ENCODE measurements at places on chromosomes 2 and 18.

DNA sequence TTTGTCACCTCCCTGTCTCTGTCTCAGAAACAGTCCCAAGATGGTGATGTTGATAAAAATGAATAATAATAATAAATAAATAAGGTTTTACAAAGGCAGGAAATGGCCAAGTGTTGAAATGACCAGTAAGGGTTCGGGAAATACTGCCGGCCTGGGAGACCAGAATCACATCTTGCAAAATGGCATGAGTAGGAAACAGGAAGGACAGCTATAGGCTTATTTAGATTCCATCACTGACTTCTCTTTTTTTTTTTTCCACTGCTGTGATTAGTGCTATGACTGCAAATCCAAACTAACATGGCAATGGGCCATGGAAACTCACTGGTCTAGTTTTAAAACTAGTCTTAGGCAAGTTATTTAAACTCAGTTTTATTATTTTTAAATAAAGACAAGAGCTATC, 60.6 kb downstream of the SCN1A start:
- no peak for DNase-seq

GRCh38 chr2:171432969-171433762, 624 bp downstream of the METTL8 start:
- DNase-seq: peak; percentile 23

- no peak for DNase-seq
Measured at GRCh38 chr2:151292141-151292540, 2.7 kb upstream of the NMI start.

- no peak for DNase-seq
Measured at GRCh38 chr2:217656316-217656715, 346.5 kb downstream of the TNS1 start.

- no peak for DNase-seq
Measured at GRCh38 chr18:68703326-68703725, 11.6 kb downstream of the TMX3 start.

- DNase-seq: no peak
Measured at GRCh38 chr2:235636546-235636945, 142.7 kb downstream of the AGAP1 start.
